ENCODE measurements at places on chromosomes 12 and 14. TPM values are rescaled to one million over a fixed set of nuclear protein-coding genes. Genes with fewer than 3 reads are reported as not detected.

DNA sequence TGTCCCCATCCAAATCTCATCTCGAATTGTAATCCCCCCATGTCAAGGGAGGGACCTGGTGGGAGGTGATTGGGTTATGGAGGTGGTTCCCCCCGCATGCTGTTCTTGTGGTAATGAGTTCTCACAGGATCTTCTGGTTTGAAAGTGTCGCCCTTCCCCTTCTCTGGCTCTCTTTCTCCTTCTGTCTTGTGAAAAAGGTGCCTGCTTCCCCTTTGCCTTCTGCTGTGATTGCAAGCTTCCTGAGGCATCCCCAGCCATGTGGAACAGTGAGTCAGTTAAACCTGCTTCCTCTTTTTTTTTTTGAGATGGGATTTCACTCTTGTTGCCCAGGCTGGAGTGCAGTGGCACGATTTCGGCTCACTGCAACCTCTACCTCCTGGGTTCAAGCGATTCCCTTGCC is 104.0 kb downstream of the CCDC91 start:
- H3K4me1 ChIP-seq, result no peaks in the 10 kb centered on the region
- no peaks in the 10 kb centered on the region for H3K27me3 ChIP-seq
- H3K27ac ChIP-seq, result no peak overlapping the region
- no peak overlapping the region for H3K4me3 ChIP-seq
- no peak for DNase-seq
- H3K36me3 ChIP-seq, result peaks cover 7% of the 10 kb centered on the region

GRCh38 chr12:107439026-107439738 is 246.4 kb upstream of the PWP1 start:
- H3K4me3 ChIP-seq, result no peak overlapping the region
- no peak overlapping the region for H3K27ac ChIP-seq
- peaks cover 14% of the 10 kb centered on the region for H3K4me1 ChIP-seq
- no peaks in the 10 kb centered on the region for H3K36me3 ChIP-seq
- H3K27me3 ChIP-seq, result no peaks in the 10 kb centered on the region

GYS2 gene
- 0.16 TPM for total RNA-seq

SERPINA12 gene
- not detected for total RNA-seq

Measured in activated T-helper 1 cell treated with anti-CD3 and anti-CD28 coated beads, Interleukin-12 subunit alpha, Interleukin-12 subunit beta, Interleukin-2, Interleukin-4 antibody, amounts not matched to agents 30 ng/mL and 10 ng/mL and 1 ng/mL, durations not matched to agents 14 hours and 24 hours and 36 hours (primary cell).